Activated CD4-positive, CD25-positive, alpha-beta regulatory T cell treated with anti-CD3 and anti-CD28 coated beads, Interleukin-2, amount 50 U/mL, for 16 hours (primary cell): ENCODE measurements at places on chromosomes 3 and 15.

DNA sequence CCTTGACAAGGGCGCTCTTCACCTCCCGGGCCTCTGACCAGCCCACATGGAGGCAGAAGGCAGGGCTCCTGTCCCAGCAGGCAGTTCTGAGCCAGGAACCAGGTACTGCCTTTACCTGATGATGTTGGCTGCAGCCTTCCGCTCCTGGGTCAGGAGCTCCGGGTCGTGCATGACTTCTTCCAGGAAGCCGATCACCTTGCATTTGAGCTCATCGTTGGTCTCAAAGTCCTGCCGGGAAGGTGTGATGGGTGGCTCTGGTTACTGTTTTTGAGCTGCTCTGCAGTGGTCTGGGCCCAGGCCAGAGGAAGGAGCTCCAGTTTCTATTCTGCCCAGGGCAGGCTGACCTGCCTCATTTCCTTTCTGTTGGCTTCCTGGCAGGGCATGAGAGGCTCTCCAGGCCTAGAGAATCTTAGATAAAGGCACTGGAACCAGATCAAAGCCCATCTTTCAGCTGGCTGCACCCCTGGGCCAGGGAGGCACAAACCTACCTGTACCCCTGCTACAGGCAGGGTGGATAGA is 53.2 kb upstream of the CTSH start:
- no peak for DNase-seq

DNA sequence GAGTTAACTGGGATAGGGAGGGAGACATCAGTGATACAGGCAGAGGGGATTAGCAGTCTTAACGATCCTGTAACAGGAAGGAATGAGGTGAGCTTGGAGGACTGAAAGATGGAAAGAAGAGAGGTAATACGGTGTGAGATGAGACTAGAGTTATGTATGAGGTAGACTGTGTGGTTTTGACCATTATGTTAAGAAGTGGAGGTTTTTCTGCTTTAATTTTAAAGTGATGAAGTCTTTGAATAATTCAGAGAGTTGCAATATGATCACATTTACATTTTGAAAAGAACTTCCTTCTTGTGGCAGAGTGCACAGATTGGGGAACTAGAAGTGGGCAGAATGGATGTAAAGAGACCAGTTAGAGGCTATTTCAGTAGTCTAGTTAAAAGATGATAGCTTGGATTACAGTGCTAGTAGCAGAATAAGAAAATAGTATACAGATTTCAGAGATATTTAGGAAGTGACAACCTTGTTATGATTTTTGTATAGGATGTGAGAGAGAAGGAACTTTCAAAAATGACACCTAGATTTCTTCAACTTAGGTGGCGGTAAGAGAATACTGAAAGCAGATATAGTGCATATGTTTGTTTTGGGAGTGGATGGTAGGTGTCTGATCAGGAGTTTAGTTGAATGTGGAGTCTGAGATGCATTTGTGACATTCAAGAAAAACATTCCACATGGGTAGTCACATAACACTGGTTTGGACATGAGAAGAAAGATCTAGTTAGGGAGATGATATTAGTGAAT is 40.5 kb downstream of the STT3B start:
- no peak for DNase-seq

DNA sequence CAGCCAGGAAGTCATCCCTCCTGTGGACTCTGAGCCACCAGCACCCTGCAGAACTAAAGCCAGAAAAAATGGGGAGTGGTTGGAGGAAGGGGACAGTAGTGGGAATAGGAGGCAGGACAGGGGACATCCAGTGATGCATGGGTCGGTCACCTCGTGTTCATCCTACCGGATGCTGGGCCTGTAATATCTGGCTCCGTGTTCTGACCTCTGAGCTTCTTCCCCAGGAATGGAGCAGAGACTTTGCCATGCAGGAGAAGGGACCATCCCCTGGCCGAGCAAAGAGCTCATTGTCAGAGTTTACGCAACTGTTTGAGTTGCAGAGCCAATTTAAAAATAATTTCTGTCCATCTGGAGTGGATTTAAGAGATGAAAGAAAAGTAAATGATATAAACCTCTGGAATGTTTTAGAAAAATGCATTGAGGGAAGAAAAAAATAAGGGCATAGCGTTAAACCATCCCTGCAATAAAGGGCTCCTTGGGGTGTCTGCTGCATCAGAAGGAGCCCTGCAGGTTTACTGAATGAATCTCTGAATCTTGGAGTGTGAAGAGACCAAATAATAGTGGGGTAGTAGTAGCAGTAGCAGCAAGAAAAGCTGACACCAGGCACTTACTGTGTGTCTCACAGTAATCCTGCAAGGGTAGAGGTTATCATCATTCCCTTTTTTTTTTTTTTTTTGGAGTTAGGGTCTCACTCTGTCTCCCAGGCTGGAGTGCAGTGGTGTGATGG is 70.9 kb downstream of the AAGAB start:
- DNase-seq: no peak

DNA sequence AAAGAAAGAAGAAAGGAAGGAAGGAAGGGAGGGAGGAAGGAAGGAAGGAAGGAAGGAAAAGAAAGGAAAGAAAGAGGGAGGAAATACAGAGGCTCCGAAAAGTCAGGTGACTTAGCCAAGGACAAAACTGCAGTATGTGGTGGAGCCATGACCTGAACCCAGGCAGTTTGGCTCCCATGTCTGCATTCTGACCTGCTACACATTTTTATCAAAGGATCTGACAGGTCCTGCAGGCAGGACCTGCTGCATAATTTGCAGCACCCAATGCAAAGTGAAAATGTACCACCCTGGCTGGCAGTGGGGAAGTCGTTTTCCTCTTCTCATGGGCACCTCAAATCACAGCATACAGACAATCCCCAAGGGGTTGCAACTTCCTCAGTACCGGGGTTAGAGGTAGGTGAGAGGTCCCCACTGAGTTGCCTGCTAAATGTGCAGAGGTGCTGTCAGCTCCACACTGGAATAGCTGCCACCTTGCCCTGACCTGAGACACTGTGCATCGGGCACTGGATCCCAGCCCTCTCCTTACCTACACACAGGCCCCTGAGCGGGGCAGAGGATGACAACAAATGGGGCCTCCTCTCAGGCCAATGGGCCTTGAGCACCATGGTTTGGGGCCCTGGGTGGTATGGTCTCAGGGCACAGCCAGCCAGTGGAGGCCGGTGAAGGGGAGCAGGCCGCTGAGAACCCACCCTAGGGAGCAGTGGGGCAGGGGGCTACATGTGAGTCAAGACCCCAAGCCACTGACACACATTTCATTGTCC is 175.1 kb downstream of the SHQ1 start:
- no peak for DNase-seq

GRCh38 chr3:149494759-149495580 is 20.5 kb downstream of the TM4SF4 start:
- no peak for DNase-seq

DNA sequence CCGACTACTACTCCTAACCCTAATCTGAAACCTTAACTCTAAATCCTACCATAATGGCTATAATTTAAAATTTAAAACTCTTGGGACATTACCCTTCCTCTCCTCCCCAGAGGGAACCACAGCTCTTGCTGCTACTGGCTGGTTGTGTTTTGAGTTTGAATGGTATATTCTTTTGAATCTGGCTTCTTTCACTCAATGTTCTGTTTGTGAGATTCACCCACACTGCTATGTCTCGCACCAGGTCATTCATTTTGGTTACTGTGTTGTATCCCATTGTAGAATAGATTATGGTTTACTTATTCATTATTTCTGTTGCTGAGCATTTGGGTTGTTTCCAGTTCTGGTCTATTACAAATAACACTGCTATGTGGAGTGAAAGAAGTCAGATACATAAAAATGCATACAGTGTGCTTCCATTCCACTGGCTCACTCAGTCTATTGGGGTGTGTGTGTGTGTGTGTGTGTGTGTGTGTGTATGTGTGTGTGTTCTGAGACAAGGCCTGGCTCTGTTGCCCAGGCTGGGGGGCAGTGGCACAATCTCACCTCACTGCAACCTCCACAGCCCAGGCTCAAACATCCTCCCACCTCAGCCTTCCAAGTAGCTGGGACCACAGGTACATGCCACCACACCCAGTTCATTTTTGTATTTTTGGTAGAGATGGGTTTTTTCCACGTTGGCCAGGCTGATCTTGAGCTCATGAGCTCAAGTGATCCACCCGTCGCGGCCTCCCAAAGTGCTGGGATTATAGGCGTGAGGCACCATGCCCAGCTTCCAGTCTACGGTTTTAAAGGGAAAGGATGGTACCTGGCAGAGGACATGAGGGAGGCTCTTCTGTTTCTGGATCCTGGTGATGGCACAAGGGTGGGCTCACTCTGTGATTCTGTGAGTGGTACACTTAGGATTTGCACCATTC is 19.2 kb upstream of the SYNM start:
- no peak for DNase-seq

- no peak for DNase-seq
Observed at GRCh38 chr3:43998836-43999727, 242.6 kb upstream of the TOPAZ1 start.

GRCh38 chr15:40770147-40770721 is 454 bp downstream of the C15orf62 start:
- DNase-seq: no peak

- no peak for DNase-seq
Observed at GRCh38 chr15:80861731-80862170, 82.6 kb downstream of the CEMIP start.

DNA sequence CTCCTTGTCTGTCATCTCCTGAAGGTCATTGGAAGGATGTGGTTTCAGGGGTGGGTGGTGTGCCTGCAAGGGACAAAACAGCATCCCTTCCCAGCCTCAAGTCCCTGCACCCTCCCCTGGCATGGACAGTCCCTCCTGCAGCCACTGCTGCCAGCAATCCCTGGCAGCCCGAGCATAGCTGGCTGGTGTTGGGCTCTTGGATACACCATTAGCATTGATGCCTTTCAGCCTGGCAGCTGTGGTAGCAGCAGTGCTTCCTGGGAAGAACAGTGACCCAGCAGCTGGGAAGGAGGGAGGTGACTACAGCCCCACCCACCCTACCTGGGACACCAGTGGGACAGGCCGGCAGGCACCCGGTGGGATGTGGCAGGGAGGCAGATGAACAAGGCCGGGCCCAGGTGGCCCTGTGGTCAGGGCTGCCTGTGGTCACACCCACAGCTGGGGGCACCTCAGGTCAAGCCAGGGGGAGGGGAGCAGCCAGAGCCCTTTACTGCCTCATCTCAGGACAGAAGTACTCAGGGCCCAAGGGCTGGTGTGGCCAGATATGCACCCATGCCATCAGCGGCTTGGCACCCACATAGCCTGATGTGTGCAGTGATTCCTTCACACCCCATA is 32.9 kb upstream of the TMEM115 start:
- no peak for DNase-seq

DNA sequence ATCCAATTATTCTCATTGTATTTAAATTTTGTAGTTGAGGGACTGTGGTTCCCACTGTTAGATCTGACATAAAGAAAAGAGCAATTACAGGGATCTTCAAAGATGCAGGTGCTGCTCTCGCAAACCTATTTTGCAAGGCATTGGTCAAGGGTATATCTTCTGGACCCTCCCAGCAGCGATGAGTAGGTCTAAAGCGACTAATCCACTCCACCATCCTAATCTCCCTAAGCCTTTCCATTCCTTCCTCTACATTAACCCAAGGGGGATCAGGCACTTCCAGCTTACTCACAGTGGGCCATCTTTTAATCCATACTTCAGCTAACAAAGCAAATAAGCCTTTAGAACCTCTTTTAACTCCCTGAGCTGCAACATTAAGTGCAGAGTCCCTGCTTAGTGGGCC is 37.0 kb upstream of the CPOX start:
- no peak for DNase-seq

DNA sequence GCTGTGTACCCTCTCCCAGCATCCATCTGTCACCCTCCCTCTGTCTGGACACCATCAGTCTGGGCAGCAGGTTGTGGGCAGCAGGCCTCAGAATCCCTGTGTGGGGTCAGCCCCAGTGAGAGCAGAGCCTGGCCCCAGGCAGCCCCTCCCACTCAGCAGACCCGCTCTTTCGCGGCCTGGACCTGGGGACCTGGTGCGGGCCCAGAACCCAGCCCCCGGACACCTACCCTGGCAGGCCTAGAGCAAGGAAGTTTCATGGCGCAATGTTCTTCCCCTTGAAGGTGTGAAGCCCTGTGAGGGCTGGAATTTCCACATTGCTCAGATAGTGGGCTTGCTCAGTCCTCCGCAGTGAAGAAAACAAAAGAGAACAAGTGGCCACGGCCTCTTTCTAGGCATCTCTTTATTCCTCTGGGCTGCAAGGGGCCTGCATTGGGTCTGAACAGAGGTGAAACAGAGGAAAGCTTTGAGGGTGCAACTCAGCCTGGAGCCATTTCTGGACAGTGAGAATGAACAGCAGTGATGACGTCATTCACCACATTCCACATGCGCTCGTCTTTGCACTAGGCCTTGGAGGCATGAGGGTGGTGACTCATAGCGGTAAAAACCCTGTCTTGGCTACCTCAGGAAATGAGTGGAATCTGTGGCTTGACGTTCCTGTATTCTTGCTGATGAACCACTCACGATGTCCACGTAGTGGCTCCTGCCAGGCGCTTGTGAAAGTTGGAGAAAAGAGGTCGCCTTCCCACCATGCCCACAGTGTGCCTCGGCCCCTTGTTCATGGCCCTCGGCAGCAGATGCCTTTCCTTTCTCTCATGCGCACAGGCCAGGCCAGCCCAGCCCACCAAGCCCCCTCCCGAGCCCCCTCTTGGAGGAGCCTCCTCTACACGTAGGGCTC is 66.1 kb downstream of the SLC30A4 start:
- DNase-seq: no peak

- no peak for DNase-seq
Observed at GRCh38 chr15:75869446-75869845, 26.2 kb downstream of the UBE2Q2 start.

GRCh38 chr3:32049916-32050315 is 56.5 kb upstream of the GPD1L start:
- DNase-seq: no peak

GRCh38 chr15:92533298-92533697 is 122.3 kb downstream of the FAM174B start:
- DNase-seq: no peak

DNA sequence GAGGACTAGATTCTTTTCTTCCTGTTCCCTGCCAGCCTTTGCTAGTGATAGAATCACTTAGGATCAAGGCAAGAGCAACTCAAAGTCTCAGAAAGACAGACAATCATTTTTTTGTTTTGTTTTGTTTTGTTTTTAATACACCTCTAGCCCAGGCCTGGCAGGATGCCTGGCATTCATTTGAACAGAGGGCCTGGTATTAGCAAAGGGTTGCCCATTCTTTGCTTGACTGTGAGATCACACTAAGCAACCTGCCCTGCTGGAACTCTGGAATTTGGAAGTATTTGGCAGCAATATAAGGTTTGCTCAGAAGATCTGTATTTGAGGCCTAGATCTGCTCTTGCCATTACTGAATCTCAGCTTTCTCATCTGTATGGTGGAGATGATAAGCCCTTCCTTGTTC is 21.8 kb upstream of the ATP13A5 start:
- no peak for DNase-seq

- DNase-seq: no peak
Observed at GRCh38 chr3:95044101-95044500, 981.2 kb downstream of the NSUN3 start.

DNA sequence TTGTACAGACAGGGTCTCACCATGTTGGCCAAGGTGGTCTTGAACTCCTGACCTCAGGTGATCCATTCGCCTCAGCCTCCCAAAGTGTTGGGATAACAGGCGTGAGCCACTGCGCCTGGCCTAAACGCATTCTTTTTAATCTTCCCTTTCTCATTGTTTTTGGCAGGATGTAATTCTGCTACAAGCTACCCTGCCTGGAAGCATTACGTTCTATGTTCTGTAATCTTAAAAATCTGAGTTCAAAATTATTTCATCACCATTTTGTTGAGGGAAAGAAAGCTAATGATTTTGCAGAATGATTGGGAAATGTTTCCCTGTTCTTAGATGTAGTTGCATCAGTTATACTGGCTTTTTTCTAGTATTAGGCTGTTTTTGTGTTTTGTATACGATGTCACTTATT is 71.5 kb downstream of the RGMA start:
- no peak for DNase-seq

GRCh38 chr3:107438671-107439070 is 61.4 kb downstream of the CCDC54 start:
- DNase-seq: no peak
